ENCODE measurements at places on chromosomes 4 and X.
A peak's percentile ranks its signal among the peaks of the same experiment; 100 is the strongest.

DNA sequence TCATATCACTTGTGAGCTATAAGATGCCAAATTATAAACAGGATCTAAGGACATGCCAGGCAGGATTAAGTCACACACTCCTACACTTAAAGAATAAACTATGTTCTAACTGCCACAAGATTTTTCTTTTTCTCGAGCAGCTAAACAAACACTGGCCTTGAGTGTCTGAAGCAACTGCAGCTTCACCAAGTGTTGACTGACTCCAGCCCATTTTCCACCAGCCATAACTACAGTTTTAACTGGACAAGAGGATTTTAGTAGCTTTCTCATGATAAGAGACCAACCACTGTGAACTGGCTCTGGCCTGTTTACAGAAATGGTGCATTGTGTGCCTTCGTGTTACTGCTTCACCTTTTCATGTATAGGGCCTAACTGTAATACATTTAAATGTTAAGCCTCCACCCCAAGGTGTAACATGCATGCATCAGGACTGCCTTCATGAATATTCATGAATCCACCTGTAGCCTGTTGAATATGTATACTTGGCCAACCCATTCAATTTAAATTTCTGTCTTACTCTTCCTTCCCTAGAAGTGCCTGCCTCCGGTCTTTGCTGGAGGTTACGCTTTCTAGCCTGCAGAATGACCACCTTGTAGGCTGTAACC lies 10.8 kb downstream of the UCP1 start:
- no peak for DNase-seq

- no peak for DNase-seq
Measured at GRCh38 chr4:87050596-87050995, 115.8 kb downstream of the AFF1 start.

DNA sequence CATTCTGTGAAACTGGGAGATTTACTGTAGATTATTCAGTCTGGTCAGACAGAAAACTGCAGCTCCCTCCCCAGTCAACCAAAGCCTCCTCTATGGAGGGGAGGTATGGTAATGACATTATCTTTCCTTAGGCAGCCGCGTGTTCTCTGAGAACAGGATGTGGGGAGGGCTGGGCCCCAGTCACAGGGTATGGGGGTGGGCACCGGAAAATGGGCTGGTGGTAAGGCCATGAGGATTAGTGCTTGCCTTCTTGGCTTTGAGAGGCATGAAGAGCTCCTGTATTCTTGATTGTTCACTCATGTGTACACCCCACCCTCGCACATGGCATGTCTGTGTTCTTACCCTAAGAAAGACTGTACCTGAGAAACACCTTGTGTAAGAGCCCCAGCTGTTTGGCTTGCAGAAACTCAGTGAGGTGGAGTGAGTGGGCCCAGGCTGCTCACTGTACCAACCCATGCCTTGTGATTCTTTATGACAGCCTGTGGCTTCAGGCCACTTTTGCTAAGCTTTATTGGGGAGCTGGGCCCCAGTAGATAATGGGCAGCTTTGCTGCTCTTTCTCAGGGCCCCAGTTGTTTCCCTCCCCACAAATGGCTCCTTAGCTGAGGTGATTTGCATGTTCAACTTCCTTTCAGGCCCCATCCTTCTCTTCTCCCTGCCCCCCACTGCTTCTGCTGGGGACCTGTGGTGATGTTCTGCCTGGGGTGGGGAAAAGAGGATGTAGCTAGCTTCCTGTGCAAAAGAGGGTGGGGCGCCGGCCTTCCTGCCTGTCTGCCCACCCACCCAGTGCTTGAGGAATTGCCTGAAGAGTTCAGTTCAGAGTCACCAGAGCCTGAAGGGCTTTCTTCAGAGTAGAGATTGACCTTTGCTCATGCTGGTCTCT lies 30.7 kb downstream of the MSN start:
- DNase-seq = no peak

- DNase-seq = no peak
Measured at GRCh38 chrX:131854581-131854980, 168.5 kb upstream of the STK26 start.

DNA sequence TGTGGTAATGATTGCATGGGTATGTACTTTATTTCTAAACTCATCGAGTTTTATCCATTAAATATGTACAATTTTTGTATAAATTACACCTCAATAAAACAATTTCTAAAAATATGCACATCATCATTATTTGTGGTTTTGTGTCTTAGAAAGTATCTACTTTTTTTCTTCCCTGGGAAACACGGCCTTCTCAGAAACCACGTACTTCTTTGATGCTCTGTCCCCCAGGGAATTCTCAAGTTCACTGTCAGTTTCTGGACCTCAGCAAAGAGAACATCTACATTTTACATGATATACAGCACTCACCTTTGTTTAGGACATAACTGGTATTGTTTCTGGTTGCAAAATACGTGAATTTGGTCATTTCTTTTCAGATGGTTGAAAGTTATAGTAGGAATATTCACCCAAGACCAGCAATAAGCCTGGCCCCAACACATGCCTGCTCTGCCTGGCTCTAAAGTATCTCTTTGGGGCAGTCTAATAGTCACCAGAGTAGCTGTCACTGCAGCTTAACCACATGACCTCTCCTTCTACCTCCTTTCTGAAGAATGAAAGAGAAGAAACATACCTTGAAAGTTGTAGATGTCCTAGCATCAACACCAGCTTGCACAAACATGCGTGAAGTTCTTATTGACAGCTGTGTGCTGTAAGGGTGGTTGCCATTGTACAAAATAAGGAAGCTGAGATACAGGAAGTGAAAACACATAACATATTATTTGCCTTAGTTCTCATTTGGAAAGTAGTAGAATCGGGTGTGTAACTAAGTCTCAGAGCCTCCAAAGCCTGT lies 48.4 kb upstream of the SPANXN4 start:
- no peak for DNase-seq

- DNase-seq = peak; percentile 21
Measured at GRCh38 chrX:24282381-24283126, 31.3 kb downstream of the SUPT20HL2 start.

- DNase-seq = peak; percentile 67
Measured at GRCh38 chr4:107210450-107211239, 174.5 kb upstream of the DKK2 start.

GRCh38 chr4:4394644-4395043 lies 7.7 kb downstream of the NSG1 start:
- no peak for DNase-seq

- DNase-seq = no peak
Measured at GRCh38 chr4:86569103-86569870, 24.8 kb upstream of the PTPN13 start.

DNA sequence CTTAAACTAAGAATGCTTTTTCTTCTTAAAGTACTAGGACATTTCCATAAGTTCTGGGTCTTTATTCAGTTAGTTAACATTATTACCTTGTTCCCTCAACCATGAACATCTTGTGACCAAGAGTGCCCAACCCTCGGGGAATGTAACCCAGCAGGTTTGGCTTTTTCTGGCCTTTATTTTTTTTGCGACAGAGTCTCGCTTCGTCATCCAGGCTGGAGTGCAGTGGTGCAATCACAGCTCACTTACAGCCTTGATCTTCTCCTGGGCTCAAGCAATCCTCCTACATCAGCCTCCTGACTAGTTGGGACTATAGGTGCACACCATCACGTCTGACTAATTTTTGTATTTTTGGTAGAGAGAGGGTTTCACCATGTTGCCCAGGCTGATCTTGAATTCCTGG lies 65.1 kb downstream of the USP11 start:
- no peak for DNase-seq

- peak; percentile 41 for DNase-seq
Measured at GRCh38 chr4:40003986-40004385, 26.3 kb upstream of the PDS5A start.

GRCh38 chrX:149881081-149881711 lies at the start of gene MAGEA8:
Gene MAGEA8, plus strand, starts transcription at chrX:149881183. Its CDS starts 3,090 bp downstream, at chrX:149884273.
- no peak for DNase-seq

- DNase-seq = peak; percentile 16
Measured at GRCh38 chr4:26992657-26993361, 132.2 kb downstream of the STIM2 start.

DNA sequence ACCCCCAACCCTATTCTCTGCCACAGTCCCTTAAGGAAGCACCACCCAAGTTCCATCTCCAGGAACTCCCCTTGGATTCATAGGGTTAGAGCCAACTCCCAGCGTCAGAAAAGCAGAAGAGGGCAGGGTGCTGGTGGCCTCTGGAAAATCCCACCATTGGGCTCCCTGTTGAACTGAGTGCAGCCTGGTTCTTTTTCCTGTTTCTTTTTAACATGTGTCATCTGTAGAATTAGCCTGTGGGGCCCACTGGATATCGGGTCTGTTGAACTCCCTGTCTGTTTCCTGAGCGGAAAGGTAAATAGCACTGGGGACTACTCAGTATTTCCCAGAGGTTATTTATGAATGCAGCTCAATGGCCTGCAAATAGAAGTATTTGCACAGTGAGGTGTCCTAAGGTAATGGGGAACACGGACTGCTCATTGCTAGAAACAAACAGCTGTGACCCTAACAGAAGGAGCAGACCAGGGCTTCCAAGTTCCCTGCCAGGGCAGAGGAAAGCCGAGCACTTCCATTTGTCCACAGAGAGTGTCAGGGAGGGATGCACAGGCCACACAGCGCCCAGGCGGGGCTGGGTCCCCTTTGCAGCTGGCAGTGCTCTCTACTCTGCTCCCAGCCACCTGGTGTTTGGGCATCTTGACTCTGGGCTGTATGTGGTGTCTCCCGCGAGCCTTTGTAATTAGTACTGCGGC lies 102.6 kb downstream of the FHDC1 start:
- no peak for DNase-seq

- DNase-seq = no peak
Measured at GRCh38 chrX:101080326-101081124, 1.8 kb downstream of the TMEM35A start.

DNA sequence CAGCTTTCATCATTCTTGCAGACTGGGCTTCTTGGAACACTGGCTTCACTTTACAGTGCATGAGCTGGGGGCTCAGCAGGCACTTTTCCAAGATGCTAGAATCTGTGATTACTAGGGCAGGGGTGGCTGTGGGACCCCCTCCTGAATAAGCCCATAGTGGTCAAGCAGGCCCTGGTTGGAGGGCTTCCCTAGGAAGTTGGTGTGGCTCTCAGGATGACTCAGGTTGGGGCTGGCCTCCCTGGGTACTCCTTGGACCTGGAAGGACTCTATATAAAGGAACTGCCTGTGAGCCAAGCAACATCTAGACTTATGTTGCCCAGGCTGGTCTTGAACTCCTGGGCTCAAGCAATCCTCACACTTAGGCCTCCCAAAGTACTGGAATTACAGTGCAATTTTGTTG lies 88.3 kb upstream of the HELT start:
- DNase-seq = no peak

DNA sequence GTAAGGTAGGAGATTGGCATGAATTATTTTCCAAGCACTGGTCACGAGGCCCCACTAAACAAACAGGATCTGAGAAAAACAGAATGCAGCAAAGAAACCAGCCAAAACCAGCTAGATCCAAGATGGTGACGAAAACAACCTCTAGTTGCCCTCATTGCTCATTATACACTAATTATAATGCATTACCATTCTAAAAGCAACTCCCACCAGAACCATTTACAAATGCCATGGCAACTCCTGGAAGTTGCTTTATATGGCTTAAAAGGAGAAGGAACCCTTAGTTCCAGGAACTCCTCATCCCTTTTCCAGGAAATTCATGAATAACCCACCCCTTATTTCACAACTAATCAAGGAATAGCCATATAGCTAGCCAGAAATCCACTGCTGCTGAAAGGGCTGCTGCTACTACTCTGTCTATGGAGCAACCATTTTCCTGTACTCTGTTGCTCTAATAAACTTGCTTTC lies 69.3 kb downstream of the ABCB7 start:
- DNase-seq = no peak

DNA sequence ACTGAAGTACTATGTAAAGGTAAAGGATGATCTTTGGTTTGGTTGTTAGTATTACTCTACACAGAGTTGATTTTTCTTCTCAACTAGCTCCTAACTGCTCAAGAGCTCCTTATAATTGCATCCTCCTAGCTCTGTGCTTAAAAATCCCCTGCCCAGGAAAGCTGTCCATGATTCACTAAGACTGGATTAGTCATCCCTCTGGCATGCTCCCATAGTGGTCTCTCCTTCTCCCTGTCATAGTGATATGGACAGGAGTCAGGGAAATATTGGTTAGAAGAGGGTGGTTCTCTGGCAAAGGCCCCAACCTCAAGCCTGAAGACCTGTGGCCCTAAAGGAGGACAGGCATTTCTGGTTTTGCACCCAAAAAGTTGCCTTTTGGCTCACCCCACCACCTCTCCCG lies 242.3 kb upstream of the KCNIP4 start:
- peak; percentile 37 for DNase-seq

DNA sequence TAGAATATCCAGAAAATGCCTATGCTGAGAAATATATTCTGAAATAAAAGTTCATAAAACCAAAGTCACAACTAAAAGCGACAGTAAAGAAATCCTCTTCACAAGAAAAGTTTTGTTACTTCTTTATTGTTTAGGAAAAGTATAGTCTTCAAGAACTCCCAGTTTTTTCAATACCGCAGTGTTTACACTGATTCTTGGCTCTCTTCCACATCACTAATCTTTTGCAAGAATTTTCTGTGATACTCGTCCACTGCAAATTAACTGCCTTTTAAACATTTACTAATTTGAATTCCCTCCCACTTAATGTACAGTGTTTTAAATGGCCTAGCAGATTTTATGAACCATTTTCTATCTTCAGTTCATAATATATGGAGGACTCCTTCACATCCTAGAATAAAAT lies 65.1 kb downstream of the HPGDS start:
- no peak for DNase-seq

DNA sequence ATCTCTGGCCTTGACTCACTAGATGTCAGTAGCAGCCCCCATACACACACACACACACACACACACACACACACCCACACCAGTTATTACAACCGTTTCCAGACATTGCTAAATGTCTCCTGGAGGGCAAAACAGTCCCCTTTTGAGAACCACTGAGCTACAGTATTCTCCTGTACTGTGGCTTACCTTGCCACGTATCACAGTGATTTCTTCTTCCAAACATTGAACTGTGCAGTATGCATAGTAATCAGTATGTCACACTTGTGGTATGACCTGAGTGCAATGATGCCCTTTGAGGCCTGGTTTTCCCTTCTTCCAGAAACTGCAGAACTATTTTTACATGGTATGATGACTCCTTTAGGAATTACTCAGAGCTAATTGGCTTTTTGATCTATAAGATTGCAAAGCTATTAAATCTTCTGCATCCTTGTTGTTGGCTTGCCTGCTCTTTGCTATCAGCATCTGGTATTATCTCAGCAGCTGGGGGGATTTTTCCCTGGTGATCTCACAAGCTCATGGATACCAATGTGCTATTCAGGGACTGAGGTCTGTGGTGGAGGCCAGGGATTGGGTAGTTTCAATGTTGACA lies 3.6 kb upstream of the THOC2 start:
- no peak for DNase-seq

DNA sequence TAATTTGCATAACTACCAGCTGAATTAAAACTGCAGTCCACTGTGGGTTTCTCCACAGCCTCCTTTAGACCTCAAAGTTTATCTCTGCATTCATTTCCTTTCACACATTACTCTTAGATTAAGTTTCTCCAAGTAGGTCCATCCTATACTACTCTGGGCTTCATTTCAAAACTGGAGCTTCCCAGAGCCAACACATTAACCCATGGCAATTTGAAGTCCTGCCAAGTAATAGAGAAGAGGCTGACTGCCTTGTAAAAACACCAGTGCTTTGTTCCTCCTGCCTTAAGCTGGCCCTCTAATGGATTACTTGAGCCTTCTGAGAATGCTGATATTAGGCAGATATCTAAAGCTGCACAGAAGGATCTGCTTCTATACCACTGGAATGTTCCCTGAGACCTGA lies 997.2 kb upstream of the SLIT2 start:
- DNase-seq = no peak

- no peak for DNase-seq
Measured at GRCh38 chr4:103032574-103032973, 13.1 kb upstream of the SLC9B1 start.
